ENCODE measurements at places on chromosomes 4 and X. TPM values are rescaled to one million over a fixed set of nuclear protein-coding genes. Genes with fewer than 3 reads are reported as not detected.
A peak's percentile ranks its signal among the peaks of the same experiment; 100 is the strongest.

DNA sequence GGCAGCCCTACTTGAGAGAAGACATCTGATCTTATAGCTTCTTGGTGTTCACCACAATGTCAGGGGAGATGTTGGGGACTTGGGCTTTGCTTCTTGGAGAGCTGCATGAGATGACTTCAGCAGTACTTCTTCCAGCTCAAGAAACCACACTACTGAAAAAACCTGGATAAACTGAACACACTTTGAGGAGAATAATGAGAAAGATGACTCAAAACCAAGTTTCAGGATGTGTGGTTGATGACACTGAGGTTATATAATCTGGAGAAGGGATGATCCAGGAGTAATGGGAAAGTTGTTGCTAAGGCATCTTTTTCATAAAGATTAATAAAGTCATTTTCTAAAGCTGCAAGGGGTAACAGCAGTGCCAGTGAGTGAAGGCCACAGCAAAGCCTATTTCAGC, 58.4 kb upstream of the PNPLA4 start:
- no peak for DNase-seq

DNA sequence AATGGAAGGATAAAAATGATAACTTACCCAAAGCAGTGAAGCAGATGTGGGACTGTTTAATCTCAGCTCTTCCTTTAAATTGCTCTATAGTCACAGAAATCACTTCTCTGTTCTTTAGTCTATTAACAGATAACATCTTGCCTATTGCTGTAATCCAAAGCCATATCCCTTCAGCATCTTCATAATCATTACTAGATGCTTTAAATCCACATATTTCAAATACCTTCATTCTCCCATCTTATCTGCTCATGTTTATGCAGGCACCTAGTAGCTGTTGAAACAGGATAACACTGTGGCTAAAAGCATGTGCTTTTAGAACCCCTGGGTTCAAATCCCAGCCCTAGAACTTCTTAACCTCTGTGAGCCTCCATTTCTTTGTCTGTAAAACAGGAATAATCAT, 209.9 kb downstream of the RELL1 start:
- DNase-seq: no peak

DNA sequence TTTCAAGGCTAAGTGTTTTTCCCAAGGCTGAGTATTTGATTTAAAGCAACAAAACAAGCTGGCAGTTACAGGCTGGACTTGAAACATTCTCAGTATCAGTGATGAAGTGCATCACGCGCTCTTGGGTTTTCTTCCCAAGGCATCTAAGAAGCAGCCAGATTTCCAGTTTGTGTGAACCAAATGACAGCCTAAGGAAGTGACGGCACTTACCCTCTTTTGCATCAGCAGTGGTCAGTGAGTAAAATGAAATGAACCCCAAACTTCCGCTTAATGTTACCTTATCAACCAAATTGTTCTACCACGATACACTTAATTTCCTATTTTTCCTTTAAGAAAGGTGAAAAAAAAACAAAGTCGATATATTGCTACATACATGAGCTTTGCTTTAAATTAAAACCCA, 15.8 kb upstream of the GYPE start:
- DNase-seq: no peak

- DNase-seq: peak; percentile 80
Observed at GRCh38 chrX:153684467-153685155, 3.1 kb upstream of the SLC6A8 start.

DNA sequence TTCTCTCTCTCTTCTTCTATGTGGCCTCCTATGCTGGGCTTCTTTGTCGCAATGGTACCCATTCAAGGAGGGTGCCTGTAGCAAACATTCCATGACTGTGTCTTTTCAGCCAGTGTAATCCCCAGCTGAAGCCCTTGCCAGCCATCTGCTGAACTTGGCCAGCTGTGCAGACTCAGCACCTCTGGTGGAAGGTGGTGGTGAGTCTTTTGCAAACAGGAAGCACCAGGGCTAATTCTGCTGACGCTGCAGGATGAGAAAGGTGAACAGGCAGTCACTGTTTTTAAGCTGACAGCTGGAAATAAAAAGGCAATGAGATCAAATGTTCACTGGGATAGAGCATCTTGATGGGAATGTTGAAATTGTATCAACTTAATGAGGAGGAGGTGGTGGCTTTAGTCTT, 298.7 kb upstream of the CLNK start:
- no peak for DNase-seq

ETNPPL gene
- total RNA-seq: 1.5 TPM

TACC3 gene
- total RNA-seq: 120 TPM

Measured in GM23338 (cell line).